BJ (cell line): ENCODE measurements at places on chromosomes 5 and 9.

DNA sequence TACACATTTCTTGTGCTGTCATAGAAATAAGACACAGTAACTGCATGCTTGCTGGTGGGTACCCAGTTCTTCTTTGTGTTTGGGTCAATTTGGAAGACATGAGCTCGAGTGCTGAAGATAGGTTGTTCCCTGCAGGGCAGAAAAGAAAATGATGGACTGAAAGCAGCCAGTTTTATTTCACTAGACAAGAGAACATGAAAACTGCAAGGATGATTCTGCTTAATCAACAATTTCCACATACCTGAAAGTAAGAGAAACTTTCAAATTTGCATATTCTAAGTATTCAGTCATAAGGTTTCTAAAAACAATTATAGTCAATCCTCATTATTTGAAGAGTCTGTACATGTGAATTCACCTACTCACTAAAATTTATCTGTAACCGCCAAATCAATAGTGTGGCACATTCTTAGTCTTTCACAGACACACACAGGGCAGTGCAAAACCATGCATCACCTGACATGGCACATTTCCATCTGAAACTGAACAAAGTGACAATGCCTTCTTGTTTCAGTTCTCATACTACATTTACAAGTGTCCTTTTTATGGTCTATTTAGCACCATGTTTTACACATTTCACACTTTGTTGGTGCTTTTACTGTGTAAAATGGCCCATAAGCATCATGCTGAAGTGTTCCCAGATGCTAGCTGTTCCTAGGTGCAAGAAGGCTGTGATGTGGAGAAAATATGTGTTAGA is 56.9 kb downstream of the HOMER1 start:
- DNase-seq, result no peak

DNA sequence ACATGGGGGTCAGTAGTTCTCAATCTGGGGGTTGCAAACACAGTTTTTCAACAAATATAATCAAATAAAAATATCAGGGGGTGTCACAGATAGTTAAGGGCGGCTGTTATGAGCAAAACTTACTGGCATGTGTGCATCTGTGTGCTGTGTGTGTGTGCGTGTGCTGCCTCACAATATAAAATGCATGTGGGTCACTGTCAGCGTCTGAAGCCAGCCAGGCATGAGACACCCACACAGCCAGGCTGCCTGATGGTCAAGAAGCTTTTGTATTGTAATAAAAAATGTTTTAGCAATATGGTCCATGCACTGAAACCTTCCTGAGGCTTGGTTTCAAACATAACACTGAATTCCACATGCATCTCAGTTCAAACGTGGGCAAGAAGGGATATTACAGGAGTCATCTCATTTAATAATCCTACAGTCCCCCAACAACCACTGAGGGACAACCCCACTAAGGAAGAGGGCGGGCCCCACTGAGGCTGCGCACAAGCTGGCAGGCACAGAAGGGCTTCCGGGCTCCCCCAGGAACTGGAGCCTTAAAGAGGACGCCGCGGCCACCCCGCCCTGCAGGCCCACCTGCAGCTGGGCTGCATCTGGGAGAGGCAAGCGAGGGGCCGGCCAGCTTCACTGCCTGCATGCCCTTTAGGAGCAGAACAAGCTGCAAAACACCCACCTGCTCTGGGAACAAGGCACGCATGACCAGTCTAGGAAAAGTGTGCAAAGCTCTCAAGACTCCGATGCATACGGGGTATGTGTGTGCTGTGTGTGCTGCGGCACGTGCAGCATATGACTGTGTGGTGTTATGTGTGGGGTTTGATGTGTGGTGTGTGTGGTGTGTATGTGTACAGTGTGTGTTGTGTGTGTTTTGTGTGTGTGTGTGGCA is 14.1 kb downstream of the SEMA4D start:
- DNase-seq, result no peak

- no peak for DNase-seq
These were observed 1.7 kb downstream of the SMIM33 start for GRCh38 chr5:139472386-139473030.

DNA sequence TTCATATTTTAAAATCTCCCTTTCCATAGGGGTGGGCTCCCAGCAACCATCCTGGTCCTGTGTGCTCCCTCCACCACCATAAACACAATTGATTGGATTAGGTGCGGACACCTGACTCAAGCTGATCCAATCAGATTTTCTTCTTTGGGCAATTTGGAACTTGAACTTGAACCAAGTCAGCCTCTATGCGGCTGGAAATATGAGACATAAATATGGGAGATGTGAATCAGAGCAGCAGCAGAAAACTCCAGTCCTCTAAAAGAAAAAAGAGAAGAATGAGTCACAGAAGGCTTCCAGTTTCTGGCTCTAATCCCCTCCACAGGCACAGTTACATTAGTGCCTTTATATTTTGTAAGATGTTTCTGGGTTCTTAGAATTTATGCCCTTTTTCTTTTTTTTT is 306.6 kb downstream of the MLLT3 start:
- peak; percentile 24 for DNase-seq

DNA sequence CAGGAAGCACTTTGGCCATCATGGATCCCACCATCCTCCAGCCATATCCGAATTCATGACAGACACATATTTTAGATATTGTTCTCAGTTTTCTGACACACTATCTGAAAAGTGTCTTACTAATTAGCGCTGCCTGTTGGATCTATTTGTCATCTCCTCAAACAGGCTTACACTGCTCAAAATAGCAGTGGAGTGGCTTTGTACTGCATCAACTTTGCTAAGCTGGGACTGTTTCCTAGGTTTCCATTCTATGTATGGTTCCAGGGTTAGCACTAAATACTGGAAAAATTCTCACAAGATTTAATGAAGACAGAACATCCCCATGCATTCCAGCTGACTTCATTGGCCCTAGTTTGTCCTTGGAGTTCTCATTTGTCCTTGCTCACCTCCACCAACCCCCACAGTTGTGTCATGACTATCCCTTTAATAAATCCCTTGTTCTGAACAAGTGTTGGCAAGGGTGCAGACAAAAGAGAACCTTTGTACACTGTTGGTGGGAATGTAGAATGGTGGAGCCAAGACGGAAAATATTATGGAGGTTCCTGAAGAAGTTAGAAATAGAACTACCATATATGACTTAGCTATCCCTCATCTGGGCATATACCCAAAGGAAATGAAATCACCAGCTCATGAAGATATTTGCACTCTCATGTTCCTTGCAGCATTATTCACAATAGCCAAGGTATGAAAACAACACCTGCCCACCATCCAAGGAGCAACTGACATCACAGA is 136.5 kb upstream of the RAI14 start:
- DNase-seq, result no peak

GRCh38 chr5:141050622-141051520 is at the start of gene PCDHB1:
PCDHB1 (plus strand) TSS chr5:141051374; CDS start chr5:141051471, 97 bp downstream.
- no peak for DNase-seq

DNA sequence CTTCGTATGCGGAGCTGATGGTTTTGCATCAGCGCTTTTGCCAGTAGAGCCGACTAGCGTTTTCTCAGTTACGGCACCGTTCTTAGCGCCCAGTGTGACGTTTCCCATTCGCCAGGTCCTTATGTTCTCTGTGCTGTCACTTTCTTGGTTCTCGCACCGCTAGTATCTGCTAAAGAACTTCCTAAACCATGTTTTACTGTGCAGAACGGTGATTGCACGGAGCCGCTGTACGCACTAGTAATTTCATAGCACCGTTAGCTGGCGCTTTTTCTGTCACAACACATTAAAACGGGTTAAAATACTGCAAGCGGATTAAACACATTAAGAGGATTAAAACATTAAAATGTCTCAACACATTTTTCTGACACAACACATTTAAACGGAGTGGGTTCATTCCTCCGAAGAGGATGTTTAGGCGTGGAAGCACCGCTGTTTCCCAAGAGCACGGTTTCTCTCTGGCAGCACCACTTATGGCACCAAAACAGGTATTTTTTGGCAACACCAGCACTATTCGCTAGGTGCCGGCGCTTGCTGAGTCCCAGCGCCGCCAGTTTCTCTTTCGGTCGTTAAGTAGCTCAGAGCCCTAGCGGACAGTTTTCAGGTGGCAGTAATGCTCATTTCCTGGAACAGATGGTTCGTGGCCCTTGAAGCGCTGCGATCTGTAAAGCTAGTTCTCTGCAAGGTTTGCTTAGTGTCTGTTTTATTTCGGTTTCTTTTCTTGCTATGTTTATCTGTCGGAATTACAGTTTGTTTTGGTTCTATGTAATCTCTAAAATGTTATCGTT is 20.3 kb downstream of the ANXA2R start:
- DNase-seq, result no peak
